Esophagus squamous epithelium (tissue), 5 donors: ENCODE measurements at places on chromosomes 6 and 20.

- H3K4me3 ChIP-seq, result no peak overlapping the region
- H3K27me3 ChIP-seq, result no peaks in the 10 kb centered on the region
- H3K27ac ChIP-seq, result no peak overlapping the region
- no peaks in the 10 kb centered on the region for H3K4me1 ChIP-seq
- DNase-seq, result no peak
Observed at GRCh38 chr6:131353106-131353505, 217.8 kb downstream of the AKAP7 start.

DNA sequence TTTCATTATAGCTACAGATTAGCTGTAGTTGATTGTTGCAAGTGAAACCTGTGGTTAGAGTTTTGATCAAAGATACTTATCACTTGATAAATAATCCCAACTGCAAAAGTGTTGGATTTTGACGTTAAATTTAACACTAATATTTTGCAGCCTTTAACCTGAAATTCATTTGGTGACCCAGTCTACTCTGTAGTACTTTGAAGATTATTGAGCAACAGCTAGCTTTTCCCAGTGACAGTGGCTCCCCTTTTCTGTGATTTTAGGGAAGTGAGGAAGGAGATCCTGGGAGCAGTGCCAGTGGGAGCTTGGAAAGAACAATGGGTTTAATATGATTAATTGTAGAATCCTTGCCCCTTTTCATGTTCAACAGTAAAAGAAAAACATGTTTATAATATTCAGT is 76.9 kb downstream of the NCOA3 start:
- no peaks in the 10 kb centered on the region for H3K36me3 ChIP-seq
- no peak for DNase-seq
- H3K4me3 ChIP-seq, result no peak overlapping the region
- no peaks in the 10 kb centered on the region for H3K27me3 ChIP-seq
- peak overlapping the region; percentile 83 for H3K27ac ChIP-seq
- H3K4me1 ChIP-seq, result peaks cover 47% of the 10 kb centered on the region

- no peak for DNase-seq
- no peak overlapping the region for H3K27ac ChIP-seq
- no peaks in the 10 kb centered on the region for H3K27me3 ChIP-seq
- H3K4me3 ChIP-seq, result no peak overlapping the region
Observed at GRCh38 chr6:87375315-87375714, 30.7 kb downstream of the C6orf163 start.

DNA sequence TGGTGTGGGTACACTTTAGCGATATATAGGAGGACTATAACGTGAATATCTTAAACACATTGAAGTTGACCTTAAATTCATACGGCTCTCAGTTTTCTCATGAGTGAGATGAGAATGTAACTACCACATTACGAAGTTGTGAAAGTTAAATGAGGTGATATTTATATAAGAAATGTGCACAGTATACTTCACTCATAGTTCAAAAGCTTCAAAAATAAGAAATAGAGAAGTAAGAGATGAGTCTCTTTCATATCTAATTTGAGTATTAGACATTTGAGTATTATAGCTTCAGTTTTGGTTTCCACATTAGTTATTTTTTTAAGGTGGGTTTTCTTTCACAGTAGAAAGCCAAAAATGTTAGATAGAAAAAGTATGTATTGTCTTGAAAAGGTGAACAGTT is 183.3 kb downstream of the NKAIN2 start:
- no peak for DNase-seq
- no peak overlapping the region for H3K27ac ChIP-seq
- no peaks in the 10 kb centered on the region for H3K36me3 ChIP-seq
- no peak overlapping the region for H3K4me3 ChIP-seq
- H3K27me3 ChIP-seq, result no peaks in the 10 kb centered on the region

GRCh38 chr6:113402544-113402943 is 454.6 kb upstream of the MARCKS start:
- no peaks in the 10 kb centered on the region for H3K36me3 ChIP-seq
- no peak for DNase-seq
- no peaks in the 10 kb centered on the region for H3K27me3 ChIP-seq
- H3K4me3 ChIP-seq, result no peak overlapping the region
- H3K27ac ChIP-seq, result no peak overlapping the region
- H3K4me1 ChIP-seq, result peaks cover 2% of the 10 kb centered on the region

DNA sequence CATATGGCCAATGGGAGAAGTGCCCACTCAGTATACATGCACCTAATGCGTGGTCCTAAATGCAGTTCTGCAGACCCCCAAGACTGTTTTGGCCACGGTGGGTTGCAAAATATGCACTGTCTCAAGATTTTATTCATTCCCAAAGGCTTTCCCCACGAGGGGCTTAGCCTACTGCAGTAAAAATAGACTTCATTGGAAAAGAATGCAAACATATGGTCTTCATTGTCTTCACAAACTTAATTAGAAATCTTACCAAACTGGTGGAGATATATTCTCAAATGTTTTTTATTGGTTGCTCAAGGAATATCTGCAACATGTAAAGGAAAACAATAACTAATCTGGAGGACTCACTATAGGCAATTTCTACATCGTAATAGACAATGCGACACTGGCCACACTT is 31.6 kb upstream of the PRL start:
- no peaks in the 10 kb centered on the region for H3K4me1 ChIP-seq
- H3K36me3 ChIP-seq, result no peaks in the 10 kb centered on the region
- no peak for DNase-seq
- no peak overlapping the region for H3K4me3 ChIP-seq
- no peaks in the 10 kb centered on the region for H3K27me3 ChIP-seq

- DNase-seq, result no peak
- no peaks in the 10 kb centered on the region for H3K4me1 ChIP-seq
- H3K4me3 ChIP-seq, result no peak overlapping the region
- no peaks in the 10 kb centered on the region for H3K27me3 ChIP-seq
Observed at GRCh38 chr6:16999491-17000436, 102.1 kb upstream of the STMND1 start.

GRCh38 chr6:73671911-73672685 is 18.3 kb upstream of the SLC17A5 start:
- H3K4me3 ChIP-seq, result no peak overlapping the region
- H3K27me3 ChIP-seq, result no peaks in the 10 kb centered on the region
- no peaks in the 10 kb centered on the region for H3K36me3 ChIP-seq

GRCh38 chr20:62219992-62220665 is at the start of gene HRH3:
Gene HRH3, minus strand, starts transcription at chr20:62220278. Its CDS starts 308 bp downstream, at chr20:62219970.
- peaks cover 100% of the 10 kb centered on the region for H3K27me3 ChIP-seq
- DNase-seq, result no peak
- H3K4me1 ChIP-seq, result peaks cover 11% of the 10 kb centered on the region
- no peaks in the 10 kb centered on the region for H3K36me3 ChIP-seq

- DNase-seq, result no peak
- H3K27ac ChIP-seq, result no peak overlapping the region
- H3K27me3 ChIP-seq, result no peaks in the 10 kb centered on the region
- H3K4me1 ChIP-seq, result peaks cover 4% of the 10 kb centered on the region
Observed at GRCh38 chr6:37569743-37570481, 70.2 kb upstream of the CCDC167 start.

GRCh38 chr6:162798546-162799266 is 70.9 kb downstream of the PACRG start:
- H3K36me3 ChIP-seq, result no peaks in the 10 kb centered on the region
- no peak overlapping the region for H3K27ac ChIP-seq
- no peak for DNase-seq
- H3K4me3 ChIP-seq, result no peak overlapping the region
- no peaks in the 10 kb centered on the region for H3K4me1 ChIP-seq

DNA sequence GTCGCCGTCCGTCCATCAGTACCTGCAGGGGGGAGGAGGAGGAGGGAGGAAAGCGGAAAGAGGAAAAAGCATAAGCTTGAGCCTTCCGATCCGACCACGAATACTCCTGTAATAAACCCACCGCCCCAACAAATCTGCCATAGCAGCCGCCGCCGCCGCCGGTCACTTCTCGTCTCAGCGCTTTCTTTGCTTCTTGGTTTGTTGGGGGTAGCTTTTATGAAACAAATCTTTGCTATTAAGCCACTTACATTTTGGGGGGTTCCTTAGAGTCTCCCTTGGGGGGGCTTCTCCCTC is 277 bp downstream of the ADGRB3 start:
- peak overlapping the region; percentile 44 for H3K4me3 ChIP-seq
- no peak for DNase-seq
- H3K27ac ChIP-seq, result no peak overlapping the region
- peaks cover 71% of the 10 kb centered on the region for H3K27me3 ChIP-seq
